HS-27A (cell line): ENCODE measurements at places on chromosomes 4 and X.

DNA sequence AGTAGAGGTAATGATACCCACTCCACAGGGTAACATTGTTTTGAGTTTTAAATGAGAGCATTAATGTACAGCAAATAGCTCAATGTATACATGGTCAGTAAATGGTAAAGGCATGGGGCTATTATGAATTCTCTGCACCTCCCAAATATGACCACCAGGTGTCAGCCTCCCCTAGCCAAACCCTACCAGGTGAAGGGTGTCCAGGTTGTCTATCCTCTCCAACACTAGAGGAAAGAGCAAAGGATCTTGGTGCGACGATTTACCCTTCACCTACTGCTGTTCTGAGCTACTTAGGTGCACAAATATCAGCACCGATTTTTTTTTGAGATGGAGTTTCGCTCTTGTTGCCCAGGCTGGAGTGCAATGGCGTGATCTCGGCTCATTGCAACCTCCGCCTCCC lies 26.5 kb upstream of the XIAP start:
- no peak for DNase-seq

DNA sequence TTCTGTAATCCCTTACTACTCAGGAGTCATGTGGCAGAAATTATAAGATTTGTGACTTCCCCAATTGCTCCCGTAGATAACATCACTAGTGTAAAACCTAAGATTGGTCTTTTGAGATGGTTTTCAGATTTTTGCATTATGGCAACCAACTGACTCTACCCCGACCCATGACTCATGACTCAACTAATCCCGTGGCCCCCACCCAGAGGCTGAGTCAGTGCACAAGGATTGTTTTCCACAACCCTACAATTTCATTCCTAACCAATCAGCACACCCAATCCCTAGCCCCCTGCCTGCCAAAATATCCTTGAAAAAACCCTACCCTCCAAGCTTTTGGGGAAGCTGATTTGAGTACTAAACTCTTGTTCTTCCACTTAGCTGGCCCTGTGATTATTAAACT lies 109.4 kb upstream of the FAM9C start:
- DNase-seq = peak; percentile 26

- no peak for DNase-seq
Measured at GRCh38 chr4:153651116-153651515, 33.0 kb upstream of the TLR2 start.

GRCh38 chr4:165627548-165627947 lies 245.5 kb upstream of the TLL1 start:
- DNase-seq = no peak

GRCh38 chr4:94304365-94304971 lies 38.2 kb downstream of the HPGDS start:
- no peak for DNase-seq
